ENCODE measurements at places on chromosomes 16 and 17. TPM values are rescaled to one million over a fixed set of nuclear protein-coding genes. Genes with fewer than 3 reads are reported as not detected.

Gene ABCA8
- 113 TPM for total RNA-seq

GRCh38 chr16:1223355-1224214, 1.5 kb downstream of the TPSG1 start:
- no peaks in the 10 kb centered on the region for H3K4me1 ChIP-seq
- no peak overlapping the region for H3K4me3 ChIP-seq
- no peaks in the 10 kb centered on the region for H3K27me3 ChIP-seq
- no peaks in the 10 kb centered on the region for H3K36me3 ChIP-seq

- H3K4me1 ChIP-seq: no peaks in the 10 kb centered on the region
- H3K27ac ChIP-seq: no peak overlapping the region
- DNase-seq: no peak
- H3K36me3 ChIP-seq: no peaks in the 10 kb centered on the region
- no peaks in the 10 kb centered on the region for H3K27me3 ChIP-seq
Measured at GRCh38 chr17:80802626-80803450, 188.8 kb upstream of the CHMP6 start.

- H3K4me1 ChIP-seq: no peaks in the 10 kb centered on the region
- DNase-seq: peak; percentile 20
- H3K36me3 ChIP-seq: no peaks in the 10 kb centered on the region
- H3K4me3 ChIP-seq: no peak overlapping the region
- no peak overlapping the region for H3K27ac ChIP-seq
Measured at GRCh38 chr17:80095844-80096475, 5.4 kb upstream of the GAA start.

- H3K27me3 ChIP-seq: no peaks in the 10 kb centered on the region
- DNase-seq: peak; percentile 62
- H3K4me1 ChIP-seq: peaks cover 38% of the 10 kb centered on the region
- H3K27ac ChIP-seq: peak overlapping the region; percentile 81
Measured at GRCh38 chr16:66899310-66899944, 19.1 kb downstream of the PDP2 start.

GRCh38 chr16:49410226-49410625, 36.6 kb downstream of the C16orf78 start:
- no peaks in the 10 kb centered on the region for H3K27me3 ChIP-seq
- no peak overlapping the region for H3K4me3 ChIP-seq
- no peak for DNase-seq
- no peaks in the 10 kb centered on the region for H3K36me3 ChIP-seq

GRCh38 chr16:47815655-47816054, 340.1 kb downstream of the ABCC12 start:
- no peaks in the 10 kb centered on the region for H3K4me1 ChIP-seq
- no peaks in the 10 kb centered on the region for H3K27me3 ChIP-seq
- H3K36me3 ChIP-seq: no peaks in the 10 kb centered on the region
- H3K4me3 ChIP-seq: no peak overlapping the region
- DNase-seq: no peak
- H3K27ac ChIP-seq: no peak overlapping the region
